Kasumi-1 (cell line): ENCODE measurements at places on chromosomes 11 and 22.

DNA sequence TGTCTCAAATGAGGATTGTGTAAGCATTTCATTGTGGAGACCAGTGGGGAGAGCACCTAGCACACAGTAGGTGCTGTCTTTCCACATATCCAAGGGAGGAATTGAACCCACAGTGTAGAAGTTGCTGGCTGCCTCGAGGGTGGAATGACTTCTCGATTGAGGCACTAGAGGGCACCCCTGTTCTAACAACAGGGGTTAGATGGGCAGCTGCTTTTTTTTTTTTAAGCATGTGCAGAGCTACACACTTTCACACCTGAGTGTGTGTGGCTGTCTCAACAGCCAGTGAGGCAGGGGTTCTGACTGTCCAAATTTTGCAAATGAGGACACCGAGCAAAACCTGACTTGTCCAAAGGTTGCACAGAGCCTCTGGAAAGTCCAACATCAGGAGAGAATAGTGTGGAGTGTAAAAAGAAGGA is 118.2 kb upstream of the CRYBB3 start:
- peak; percentile 13 for DNase-seq

DNA sequence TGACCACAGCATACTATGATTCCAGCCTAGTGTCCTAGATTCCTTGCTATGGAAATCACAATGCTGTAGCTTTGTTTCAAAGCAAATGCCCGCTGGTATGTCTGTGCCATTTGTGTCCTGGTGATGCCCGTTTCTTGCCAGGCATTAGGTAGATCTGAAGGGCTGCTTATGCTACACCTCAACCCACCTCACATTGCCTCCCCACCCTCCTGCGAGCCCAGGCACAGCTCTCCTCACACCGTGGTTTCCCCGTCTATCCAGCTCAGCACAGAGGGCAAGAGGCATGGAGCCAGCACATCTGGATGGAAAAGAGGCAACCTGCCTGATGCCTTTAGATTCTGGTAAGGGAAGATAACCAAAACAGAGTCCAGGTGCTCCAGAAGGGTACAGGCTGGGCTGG is 307.4 kb upstream of the B3GAT1 start:
- no peak for DNase-seq

GRCh38 chr22:47068626-47068996 is 306.2 kb downstream of the TBC1D22A start:
- no peak for DNase-seq

GRCh38 chr22:32515084-32515483 is 40.5 kb downstream of the FBXO7 start:
- DNase-seq: no peak

GRCh38 chr22:46450931-46451561 is 86.4 kb downstream of the CELSR1 start:
- no peak for DNase-seq
